Peyer's patch (tissue), 4 donors: ENCODE measurements at places on chromosomes 4 and X. TPM values are rescaled to one million over a fixed set of nuclear protein-coding genes. Genes with fewer than 3 reads are reported as not detected.

The ABRAXAS1 gene
- 10.7 TPM for total RNA-seq

The POU4F2 gene
- not detected for total RNA-seq

The PCDH7 gene
- 7.5 TPM for total RNA-seq

The GIMD1 gene
- total RNA-seq: not detected

The F8A2 gene
- 29.8 TPM for total RNA-seq

The MAP9 gene
- 0.18 TPM for total RNA-seq

The NMU gene
- not detected for total RNA-seq

The GLUD2 gene
- 2.9 TPM for total RNA-seq
